ENCODE measurements at places on chromosomes 6 and 20. TPM values are rescaled to one million over a fixed set of nuclear protein-coding genes. Genes with fewer than 3 reads are reported as not detected.
A peak's percentile ranks its signal among the peaks of the same experiment; 100 is the strongest.

HMGA1 gene
- 59.4 TPM for total RNA-seq

SCP2D1 gene
- 0.29 TPM for total RNA-seq

PAK5 gene
- total RNA-seq, result not detected

ENPP5 gene
- 5.3 TPM for total RNA-seq

WFDC12 gene
- not detected for total RNA-seq

ZC2HC1B gene
- not detected for total RNA-seq

SEMG1 gene
- total RNA-seq, result not detected

- peak; percentile 45 for DNase-seq
Measured at GRCh38 chr20:10731190-10731965, 57.6 kb upstream of the JAG1 start.

GRCh38 chr6:157864185-157864761 lies 41.2 kb downstream of the SNX9 start:
- DNase-seq, result no peak

DNA sequence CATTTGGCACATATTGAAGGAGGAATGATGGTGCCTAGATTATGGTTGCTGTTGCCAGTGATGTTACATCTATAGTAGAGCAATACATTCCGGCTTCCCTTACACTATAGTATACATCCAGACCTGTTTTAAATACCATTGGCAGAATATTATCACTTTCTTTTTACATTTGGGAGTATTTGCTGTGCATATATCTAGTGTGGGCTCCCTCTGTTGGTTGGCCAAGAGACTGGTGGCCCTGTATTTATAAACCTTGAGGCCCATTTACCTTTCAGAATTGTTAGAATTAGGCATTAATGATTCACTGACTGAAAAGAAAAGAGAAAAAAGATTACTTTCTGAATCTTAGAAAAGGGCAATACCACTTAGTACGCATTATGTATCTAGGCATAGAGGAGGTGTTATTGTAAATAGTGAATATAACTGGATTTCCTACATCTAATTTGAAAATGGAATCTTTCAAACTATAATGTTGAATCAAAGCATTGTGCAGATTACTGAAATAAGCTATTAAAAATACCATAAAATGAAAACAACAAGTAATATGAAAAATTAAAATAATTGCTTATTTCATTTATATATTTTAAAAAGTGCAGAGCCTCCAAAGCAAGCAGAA lies 628.8 kb upstream of the MAN1A1 start:
- no peak for DNase-seq

DNA sequence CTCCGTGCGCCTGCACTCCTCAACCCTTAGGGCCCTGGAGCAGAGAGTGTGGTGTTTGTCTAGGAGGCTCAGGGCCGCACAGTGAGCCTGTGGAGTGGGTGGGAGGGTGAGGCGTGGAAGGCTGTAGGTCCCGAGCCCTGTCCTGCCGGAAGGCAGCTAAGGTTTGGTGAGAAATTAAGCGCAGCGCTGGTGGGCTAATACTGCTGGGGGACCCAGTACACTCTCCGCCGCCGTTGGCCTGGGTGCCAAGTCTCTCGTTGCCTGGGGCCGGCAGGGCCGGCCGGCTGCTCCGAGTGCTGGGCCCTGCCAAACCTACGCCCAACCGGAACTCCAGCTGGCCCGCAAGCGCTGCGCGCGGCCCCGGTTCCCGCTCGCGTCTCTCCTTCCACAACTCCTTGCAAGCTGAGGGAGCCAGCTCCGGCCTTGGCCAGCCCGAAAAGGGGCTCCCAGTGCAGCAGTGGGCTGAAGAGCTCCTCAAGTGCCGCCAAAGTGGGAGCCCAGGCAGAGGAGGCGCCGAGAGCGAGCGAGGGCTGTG lies 40.4 kb upstream of the MCUR1 start:
- DNase-seq, result no peak

DNA sequence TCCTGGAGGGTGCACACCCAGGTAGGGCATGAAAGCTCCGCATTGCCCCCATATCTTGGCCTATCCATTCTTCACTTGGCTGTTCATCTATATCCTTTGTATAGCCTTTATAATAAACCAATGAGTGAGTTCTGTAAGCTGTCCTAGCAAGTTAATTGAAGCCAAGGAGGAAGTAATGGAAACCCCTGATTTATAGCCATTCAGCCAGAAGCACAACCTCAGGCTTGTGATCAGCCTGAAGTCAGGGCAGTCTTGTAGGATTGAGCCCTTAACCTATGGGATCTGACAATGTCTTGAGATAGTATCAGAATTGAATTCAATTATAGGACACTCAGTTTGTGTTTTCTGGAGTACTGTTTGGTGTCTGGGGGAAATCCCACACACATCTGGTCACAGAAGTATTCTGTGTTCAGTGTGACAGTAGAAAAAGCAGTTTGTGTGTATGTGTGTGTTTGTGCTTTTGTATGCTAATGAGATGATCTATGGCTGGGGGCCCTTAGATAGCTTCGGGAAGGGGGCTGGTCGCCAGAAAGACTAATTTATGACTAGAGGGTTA lies 5.7 kb downstream of the NT5E start:
- DNase-seq, result no peak

- DNase-seq, result no peak
Measured at GRCh38 chr20:40148886-40149285, 540.1 kb downstream of the MAFB start.

DNA sequence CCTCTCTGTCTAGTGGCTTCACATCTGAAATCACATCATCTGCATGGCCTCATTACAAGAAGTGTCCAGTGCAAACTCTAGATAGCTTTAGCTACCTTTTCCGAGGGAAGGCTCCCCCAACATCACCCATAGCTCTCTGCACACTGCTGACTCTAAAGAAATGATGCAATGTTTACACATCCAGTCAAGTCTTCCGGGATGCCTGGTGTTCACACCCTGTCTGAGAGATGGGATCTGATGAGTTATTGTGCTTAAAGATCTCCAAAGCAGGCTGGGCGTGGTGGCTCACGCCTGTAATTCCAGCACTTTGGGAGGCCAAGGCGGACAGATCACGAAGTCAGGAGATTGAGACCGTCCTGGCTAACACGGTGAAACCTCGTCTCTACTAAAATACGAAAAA lies 404.6 kb upstream of the IRAK1BP1 start:
- DNase-seq, result no peak
